Neuronal stem cell (in vitro differentiated cells): ENCODE measurements at places on chromosomes 16 and 17.

GRCh38 chr17:3893003-3893719 lies at the start of gene CAMKK1:
Gene CAMKK1, minus strand, starts transcription at chr17:3893053. Its CDS starts 7,366 bp downstream, at chr17:3885687.
- H3K27ac ChIP-seq, result peak within 1 kb of the TSS; percentile 59
- no peaks in the 10 kb centered on the region for H3K27me3 ChIP-seq
- peak within 1 kb of the TSS; percentile 89 for H3K4me3 ChIP-seq
- H3K36me3 ChIP-seq, result no peaks in the 10 kb centered on the region
- H3K4me1 ChIP-seq, result peaks cover 23% of the 10 kb centered on the region
- DNase-seq, result peak; percentile 88

GRCh38 chr16:88886420-88886844 lies 20.0 kb upstream of the PABPN1L start:
- no peaks in the 10 kb centered on the region for H3K36me3 ChIP-seq
- no peak overlapping the region for H3K27ac ChIP-seq
- H3K4me3 ChIP-seq, result no peak overlapping the region
- no peaks in the 10 kb centered on the region for H3K27me3 ChIP-seq
- no peak for DNase-seq

- no peak overlapping the region for H3K27ac ChIP-seq
- peaks cover 9% of the 10 kb centered on the region for H3K36me3 ChIP-seq
- H3K4me3 ChIP-seq, result no peak overlapping the region
- no peaks in the 10 kb centered on the region for H3K4me1 ChIP-seq
- no peaks in the 10 kb centered on the region for H3K27me3 ChIP-seq
These were observed 94.9 kb downstream of the ANKRD11 start for GRCh38 chr16:89395150-89396142.

- H3K27me3 ChIP-seq, result no peaks in the 10 kb centered on the region
- DNase-seq, result no peak
- H3K4me1 ChIP-seq, result peaks cover 6% of the 10 kb centered on the region
- H3K36me3 ChIP-seq, result peaks cover 2% of the 10 kb centered on the region
- H3K27ac ChIP-seq, result no peak overlapping the region
- H3K4me3 ChIP-seq, result peak overlapping the region; percentile 96
These were observed 1.2 kb downstream of the STAT3 start for GRCh38 chr17:42386777-42387657.

GRCh38 chr17:44183024-44183423 lies 3.7 kb upstream of the TMUB2 start:
- H3K27me3 ChIP-seq, result no peaks in the 10 kb centered on the region
- no peak overlapping the region for H3K4me3 ChIP-seq
- H3K27ac ChIP-seq, result no peak overlapping the region
- H3K36me3 ChIP-seq, result peaks cover 50% of the 10 kb centered on the region
- DNase-seq, result no peak

- H3K27me3 ChIP-seq, result no peaks in the 10 kb centered on the region
- DNase-seq, result no peak
- H3K36me3 ChIP-seq, result no peaks in the 10 kb centered on the region
- H3K27ac ChIP-seq, result no peak overlapping the region
These were observed 12.1 kb downstream of the ABCA9 start for GRCh38 chr17:69048634-69049033.

DNA sequence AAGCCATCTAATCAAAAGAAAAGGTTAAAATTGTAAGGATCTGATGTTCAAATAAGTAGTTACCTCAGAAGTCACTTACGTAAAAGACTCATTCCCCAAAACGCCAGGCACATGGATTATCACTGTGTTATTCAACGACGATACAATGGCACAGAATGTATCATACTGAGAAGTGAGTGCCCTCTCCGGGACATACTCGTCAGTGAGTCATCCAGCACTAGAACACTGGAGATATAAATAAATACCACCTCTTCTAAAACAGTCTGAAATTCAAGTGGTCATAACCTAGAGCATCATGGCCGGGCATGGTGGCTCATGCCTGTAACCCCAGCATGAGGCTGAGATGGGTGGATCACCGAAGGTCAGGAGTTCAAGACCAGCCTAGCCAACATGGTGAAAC lies 24.9 kb downstream of the USP31 start:
- DNase-seq, result no peak
- H3K36me3 ChIP-seq, result no peaks in the 10 kb centered on the region
- H3K4me3 ChIP-seq, result no peak overlapping the region

- H3K4me1 ChIP-seq, result peaks cover 4% of the 10 kb centered on the region
- no peak overlapping the region for H3K4me3 ChIP-seq
- H3K36me3 ChIP-seq, result no peaks in the 10 kb centered on the region
- no peak for DNase-seq
- H3K27me3 ChIP-seq, result no peaks in the 10 kb centered on the region
These were observed 315.6 kb downstream of the WWOX start for GRCh38 chr16:78415013-78415412.

DNA sequence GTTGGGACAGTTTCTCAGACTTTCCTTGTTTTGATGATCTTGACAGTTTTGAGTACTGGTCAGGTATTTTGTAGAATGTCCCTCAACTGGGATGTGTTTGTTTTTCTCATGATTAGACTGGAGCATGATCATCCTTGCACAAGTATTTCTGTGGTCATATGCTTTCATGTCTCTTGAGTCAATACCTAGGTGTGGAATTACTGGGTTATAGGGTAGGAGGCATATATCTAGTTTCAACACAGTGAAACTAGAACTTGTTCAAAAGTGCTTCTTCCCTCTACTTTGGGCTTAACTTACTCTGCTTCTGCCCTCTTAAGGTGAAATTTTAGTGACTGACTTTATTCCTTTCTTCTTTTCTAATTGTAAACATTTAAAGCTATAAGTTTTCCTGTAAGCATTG lies 30.1 kb downstream of the IKZF3 start:
- DNase-seq, result no peak
- no peak overlapping the region for H3K27ac ChIP-seq
- H3K4me3 ChIP-seq, result no peak overlapping the region
- H3K4me1 ChIP-seq, result no peaks in the 10 kb centered on the region
- no peaks in the 10 kb centered on the region for H3K36me3 ChIP-seq

DNA sequence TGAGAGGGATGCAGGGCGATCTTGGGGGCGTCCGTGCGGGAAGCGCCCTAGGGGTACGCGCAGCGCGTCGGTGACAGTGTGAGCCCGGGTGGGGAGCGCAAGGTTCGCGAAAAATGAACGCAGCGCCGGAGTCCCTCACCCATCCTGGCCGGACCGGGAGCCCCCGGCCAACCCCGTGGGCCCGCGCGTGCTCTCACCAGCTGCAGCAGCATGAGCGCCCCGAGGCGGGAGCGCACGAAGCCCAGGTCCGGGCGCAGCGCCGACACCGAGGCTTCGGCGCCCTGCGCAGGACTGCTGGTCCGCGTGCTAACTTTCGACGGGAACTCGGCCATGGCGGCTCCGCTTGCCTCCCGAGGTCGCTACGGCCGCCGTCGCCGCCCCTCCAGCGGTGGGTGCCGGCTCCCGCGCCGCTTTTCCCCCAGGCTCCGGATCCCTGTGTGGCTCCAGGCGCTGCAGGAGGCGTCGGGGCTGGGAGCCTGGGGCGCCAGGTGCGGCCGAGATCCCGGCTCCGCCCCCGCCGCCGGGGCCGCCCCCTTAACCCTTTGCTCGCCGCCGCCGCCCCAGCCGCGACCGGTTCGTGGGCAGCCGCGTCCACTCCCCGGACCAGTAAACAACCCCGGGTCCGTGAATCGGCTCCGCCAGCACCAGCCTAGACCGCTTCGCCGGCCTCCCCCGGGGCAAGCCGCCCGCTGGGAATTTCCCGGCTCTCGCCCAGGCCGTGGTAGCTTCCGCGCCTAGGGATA lies at the start of gene PLLP:
Gene PLLP, minus strand, starts transcription at position 464 of the 743 bp plus-strand sequence. Its CDS starts 132 bp downstream, at position 332.
- H3K36me3 ChIP-seq, result no peaks in the 10 kb centered on the region
- H3K4me3 ChIP-seq, result peak within 1 kb of the TSS; percentile 42
- no peaks in the 10 kb centered on the region for H3K4me1 ChIP-seq

GRCh38 chr17:50221266-50221863 lies 19.9 kb upstream of the COL1A1 start:
- no peak overlapping the region for H3K4me3 ChIP-seq
- H3K27ac ChIP-seq, result no peak overlapping the region
- DNase-seq, result no peak
- peaks cover 11% of the 10 kb centered on the region for H3K4me1 ChIP-seq

DNA sequence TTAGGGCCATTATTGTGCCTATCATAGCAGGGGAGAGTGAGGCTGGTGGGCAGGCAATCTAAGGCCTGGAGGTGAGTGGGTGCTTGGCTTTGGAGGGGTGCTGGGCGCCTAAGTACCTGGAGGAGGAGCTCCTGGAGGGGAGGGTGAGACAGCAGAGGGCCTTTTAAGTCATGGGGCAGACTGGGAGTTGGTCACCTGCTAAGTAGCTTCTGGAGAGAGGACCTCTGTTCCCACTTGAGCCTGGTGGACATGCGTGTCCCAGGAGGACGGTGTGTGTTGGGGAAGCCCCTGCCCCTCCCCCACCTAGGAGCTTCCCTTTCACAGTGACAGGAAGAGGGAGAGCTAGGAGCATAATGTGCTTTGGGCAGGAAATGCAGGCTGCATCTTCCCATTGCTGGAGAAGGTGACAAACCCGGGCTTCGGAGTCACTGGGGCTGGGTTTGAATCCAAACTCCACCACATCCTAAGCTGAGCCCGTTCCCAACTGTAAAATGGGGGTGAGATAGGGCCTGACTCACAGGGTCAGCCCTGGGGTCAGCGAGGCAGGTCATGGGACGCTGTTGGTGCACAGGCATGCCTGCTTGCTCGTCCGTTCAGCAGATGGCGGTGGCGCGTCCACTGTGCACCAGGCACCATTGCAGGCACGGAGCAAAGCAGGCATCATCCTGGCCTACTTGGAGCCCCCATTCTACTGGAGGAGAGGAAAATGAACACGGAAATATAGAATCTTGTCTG lies 37.9 kb downstream of the CMIP start:
- no peaks in the 10 kb centered on the region for H3K36me3 ChIP-seq
- no peak overlapping the region for H3K4me3 ChIP-seq
- no peak for DNase-seq
